ENCODE measurements at places on chromosomes 5 and 9. TPM values are rescaled to one million over a fixed set of nuclear protein-coding genes. Genes with fewer than 3 reads are reported as not detected.

Gene CCNJL
- total RNA-seq: 4.1 TPM

Gene GPR150
- total RNA-seq: 0.51 TPM

Gene OMD
- 3.6 TPM for total RNA-seq

Gene HDHD3
- 72.1 TPM for total RNA-seq

Gene GLRA1
- not detected for total RNA-seq

Gene ZNF618
- total RNA-seq: 4.6 TPM

Gene PCDHGA2
- 19.7 TPM for total RNA-seq

- no peaks in the 10 kb centered on the region for H3K27me3 ChIP-seq
- no peak for DNase-seq
- H3K36me3 ChIP-seq: no peaks in the 10 kb centered on the region
- H3K4me1 ChIP-seq: no peaks in the 10 kb centered on the region
Measured at GRCh38 chr5:79685627-79686026, 4.0 kb upstream of the CMYA5 start.

- peak overlapping the region; percentile 87 for H3K27ac ChIP-seq
- no peaks in the 10 kb centered on the region for H3K36me3 ChIP-seq
- no peaks in the 10 kb centered on the region for H3K27me3 ChIP-seq
- H3K4me1 ChIP-seq: no peaks in the 10 kb centered on the region
- peak; percentile 15 for DNase-seq
Measured at GRCh38 chr9:79572608-79573411, 1.0 kb downstream of the TLE4 start.

- H3K36me3 ChIP-seq: no peaks in the 10 kb centered on the region
- H3K4me3 ChIP-seq: no peak overlapping the region
- H3K27me3 ChIP-seq: no peaks in the 10 kb centered on the region
- no peak overlapping the region for H3K27ac ChIP-seq
- no peak for DNase-seq
Measured at GRCh38 chr9:33011831-33012230, 10.4 kb upstream of the APTX start.

DNA sequence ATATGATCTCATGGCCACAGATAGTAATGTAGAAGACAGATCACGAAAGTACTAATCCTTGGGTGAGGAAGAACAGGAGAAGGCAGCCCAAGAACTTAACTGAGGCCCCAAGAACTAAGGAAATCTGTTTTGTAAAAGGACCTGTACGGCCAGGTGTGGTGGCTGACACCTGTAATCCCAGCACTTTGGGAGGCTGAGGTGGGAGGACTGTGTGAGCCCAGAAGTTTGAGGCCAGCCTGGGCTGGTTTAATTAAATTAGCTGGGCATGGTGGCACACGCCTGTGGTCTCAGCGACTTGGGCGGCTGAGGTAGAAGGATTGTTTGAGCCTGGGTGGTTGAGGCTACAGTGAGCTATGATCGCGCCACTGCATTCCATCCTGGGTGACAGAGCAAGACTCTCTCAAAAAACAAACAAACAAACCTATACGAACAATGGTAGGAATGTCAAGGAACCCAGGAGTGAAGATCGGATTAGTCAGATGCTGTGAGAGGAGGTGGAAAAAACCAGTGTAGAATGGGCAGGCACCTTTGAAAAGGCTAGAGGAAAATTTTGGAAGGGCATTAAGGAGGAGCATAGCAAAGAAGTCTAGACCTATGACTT lies 283.8 kb upstream of the DMRT1 start:
- no peaks in the 10 kb centered on the region for H3K36me3 ChIP-seq
- no peak overlapping the region for H3K4me3 ChIP-seq
- no peaks in the 10 kb centered on the region for H3K27me3 ChIP-seq
- no peak for DNase-seq
- H3K4me1 ChIP-seq: no peaks in the 10 kb centered on the region
- H3K27ac ChIP-seq: no peak overlapping the region

DNA sequence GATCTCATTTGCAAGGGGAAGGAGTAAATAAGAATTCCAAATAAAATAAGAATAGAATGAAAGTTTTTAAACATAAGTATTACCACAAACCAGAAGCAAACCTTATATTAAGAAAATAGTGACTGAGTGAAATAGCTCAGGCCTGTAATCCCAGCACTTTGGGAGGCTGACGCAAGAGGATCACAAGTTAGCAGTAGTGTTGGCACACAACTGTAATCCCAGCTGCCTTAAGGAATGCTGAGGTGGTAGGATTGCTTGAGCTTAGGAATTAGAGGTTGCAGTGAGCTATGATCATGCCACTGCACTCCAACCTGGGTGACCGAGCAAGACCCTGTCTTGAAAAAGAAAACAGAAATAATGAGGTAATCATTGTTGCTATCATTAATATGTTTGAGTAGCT lies 47.0 kb downstream of the APC start:
- DNase-seq: no peak
- no peaks in the 10 kb centered on the region for H3K4me1 ChIP-seq
- H3K36me3 ChIP-seq: no peaks in the 10 kb centered on the region

GRCh38 chr5:471750-472058 lies 28.7 kb downstream of the EXOC3 start:
- H3K4me3 ChIP-seq: peak overlapping the region; percentile 85
- no peaks in the 10 kb centered on the region for H3K36me3 ChIP-seq
- no peak for DNase-seq

- H3K27me3 ChIP-seq: no peaks in the 10 kb centered on the region
- DNase-seq: no peak
- no peaks in the 10 kb centered on the region for H3K36me3 ChIP-seq
- H3K4me3 ChIP-seq: no peak overlapping the region
Measured at GRCh38 chr9:125028041-125028440, 87.2 kb upstream of the GOLGA1 start.

DNA sequence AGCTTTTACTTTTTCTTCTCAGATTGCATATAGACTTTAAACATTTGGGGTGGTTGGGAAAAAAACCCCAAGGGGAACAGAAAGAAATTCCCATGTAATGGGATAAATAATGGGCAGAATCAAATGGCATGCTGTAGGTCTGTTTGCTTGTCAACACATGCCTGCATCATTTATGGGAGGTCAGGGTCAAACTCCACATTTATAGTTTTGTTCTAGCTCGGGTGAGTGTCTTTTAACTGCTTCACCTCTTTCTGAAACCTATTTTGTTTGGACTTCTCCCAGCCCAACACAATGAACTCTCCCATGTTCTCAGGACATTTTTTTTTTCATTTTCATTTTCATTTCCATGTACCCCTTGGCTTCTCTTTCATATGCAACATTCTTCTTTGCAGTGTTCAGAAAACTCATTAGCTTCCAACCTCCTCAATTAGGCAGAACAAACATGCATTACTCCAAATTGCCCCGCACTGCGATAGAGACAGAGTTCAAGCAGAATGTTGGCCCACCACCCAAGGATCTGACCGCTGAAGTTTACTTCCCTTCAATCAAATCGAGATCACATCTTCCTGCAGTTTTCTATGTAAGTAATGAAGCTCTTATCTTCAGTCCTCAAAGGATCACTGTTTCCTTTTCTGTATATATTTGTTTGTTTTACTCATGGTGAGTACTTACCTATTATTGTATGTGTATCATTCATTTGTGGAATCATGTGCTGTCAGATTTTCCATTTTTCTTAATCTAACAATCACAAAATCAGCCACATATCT lies 354.6 kb downstream of the ZSWIM6 start:
- H3K27me3 ChIP-seq: no peaks in the 10 kb centered on the region
- H3K4me3 ChIP-seq: no peak overlapping the region
- DNase-seq: no peak
- no peaks in the 10 kb centered on the region for H3K4me1 ChIP-seq
- H3K27ac ChIP-seq: no peak overlapping the region

DNA sequence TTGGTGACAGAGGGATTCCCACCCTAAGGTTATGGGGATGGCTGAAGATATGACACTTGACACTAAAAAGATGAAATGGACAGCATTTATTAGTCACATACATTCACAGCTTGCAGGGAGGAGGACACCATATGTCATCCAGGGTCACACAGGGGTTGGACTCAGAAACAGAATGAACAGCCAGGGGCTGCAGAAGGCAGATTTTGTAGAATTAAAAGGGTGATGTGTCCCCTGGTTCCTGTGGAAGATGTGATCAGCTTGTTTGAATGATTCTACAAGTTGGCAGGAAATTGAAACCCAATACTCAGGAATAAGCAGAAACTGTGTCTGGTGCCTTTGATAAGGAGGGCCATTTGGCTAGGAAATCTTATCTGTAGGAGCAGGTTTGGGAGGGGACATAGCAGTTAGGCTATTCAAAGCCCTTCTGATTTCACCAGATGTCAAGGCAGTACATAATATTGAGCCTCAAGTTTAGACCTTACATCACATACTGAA lies 102.3 kb upstream of the GRIN3A start:
- no peak overlapping the region for H3K4me3 ChIP-seq
- no peaks in the 10 kb centered on the region for H3K36me3 ChIP-seq
- H3K4me1 ChIP-seq: no peaks in the 10 kb centered on the region
- no peak for DNase-seq
- no peak overlapping the region for H3K27ac ChIP-seq
- no peaks in the 10 kb centered on the region for H3K27me3 ChIP-seq

- DNase-seq: no peak
- no peaks in the 10 kb centered on the region for H3K4me1 ChIP-seq
- no peak overlapping the region for H3K27ac ChIP-seq
Measured at GRCh38 chr9:130980526-130980925, 28.4 kb upstream of the LAMC3 start.

GRCh38 chr9:101427957-101428655 lies 7.5 kb downstream of the ALDOB start:
- H3K36me3 ChIP-seq: no peaks in the 10 kb centered on the region
- no peak overlapping the region for H3K4me3 ChIP-seq
- DNase-seq: no peak
- H3K4me1 ChIP-seq: no peaks in the 10 kb centered on the region
- H3K27ac ChIP-seq: no peak overlapping the region
- no peaks in the 10 kb centered on the region for H3K27me3 ChIP-seq

DNA sequence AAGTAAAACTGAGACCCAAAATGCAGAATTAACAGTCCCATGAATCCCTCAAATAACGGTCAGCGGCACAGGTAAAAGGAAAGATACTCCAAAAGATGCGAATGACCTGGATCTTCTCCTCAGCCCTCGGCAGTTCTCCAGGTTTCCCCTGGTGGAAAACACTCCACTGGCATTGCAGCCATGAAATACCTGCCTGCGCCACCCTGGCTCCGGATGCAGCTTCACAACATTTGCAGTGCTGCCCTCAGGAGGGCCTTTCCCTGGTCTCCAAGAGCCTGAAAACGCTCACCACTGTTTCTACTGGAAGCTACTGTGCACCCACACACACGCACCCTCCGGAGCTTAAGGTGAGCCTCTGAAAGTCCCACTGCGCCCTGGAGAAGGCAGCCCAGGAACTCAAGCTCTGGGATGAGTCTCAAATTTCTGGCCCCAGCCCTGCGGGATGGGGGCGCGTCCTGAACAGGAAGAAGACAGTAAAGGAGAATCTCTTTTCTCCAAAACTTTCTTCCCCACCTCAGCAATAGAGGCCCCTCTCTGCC lies 612 bp downstream of the UGT3A2 start:
- no peaks in the 10 kb centered on the region for H3K4me1 ChIP-seq
- H3K27ac ChIP-seq: no peak overlapping the region
- peaks cover 5% of the 10 kb centered on the region for H3K27me3 ChIP-seq
- DNase-seq: no peak
- no peaks in the 10 kb centered on the region for H3K36me3 ChIP-seq

- H3K4me3 ChIP-seq: no peak overlapping the region
- H3K27ac ChIP-seq: no peak overlapping the region
- H3K4me1 ChIP-seq: no peaks in the 10 kb centered on the region
Measured at GRCh38 chr5:154652746-154653417, 102.3 kb upstream of the LARP1 start.

GRCh38 chr9:19127871-19128500 lies 694 bp upstream of the PLIN2 start:
- DNase-seq: no peak
- H3K36me3 ChIP-seq: no peaks in the 10 kb centered on the region
- no peaks in the 10 kb centered on the region for H3K27me3 ChIP-seq
- no peaks in the 10 kb centered on the region for H3K4me1 ChIP-seq
- H3K27ac ChIP-seq: peak overlapping the region; percentile 96
- peak overlapping the region; percentile 74 for H3K4me3 ChIP-seq
